Effector memory CD4-positive, alpha-beta T cell (primary cell): ENCODE measurements at places on chromosomes 13 and 19.

GRCh38 chr19:1947651-1948209 lies 6.8 kb downstream of the CSNK1G2 start:
- H3K27ac ChIP-seq: no peak overlapping the region
- peaks cover 31% of the 10 kb centered on the region for H3K4me1 ChIP-seq
- no peak for DNase-seq
- no peaks in the 10 kb centered on the region for H3K27me3 ChIP-seq
- no peak overlapping the region for H3K4me3 ChIP-seq

DNA sequence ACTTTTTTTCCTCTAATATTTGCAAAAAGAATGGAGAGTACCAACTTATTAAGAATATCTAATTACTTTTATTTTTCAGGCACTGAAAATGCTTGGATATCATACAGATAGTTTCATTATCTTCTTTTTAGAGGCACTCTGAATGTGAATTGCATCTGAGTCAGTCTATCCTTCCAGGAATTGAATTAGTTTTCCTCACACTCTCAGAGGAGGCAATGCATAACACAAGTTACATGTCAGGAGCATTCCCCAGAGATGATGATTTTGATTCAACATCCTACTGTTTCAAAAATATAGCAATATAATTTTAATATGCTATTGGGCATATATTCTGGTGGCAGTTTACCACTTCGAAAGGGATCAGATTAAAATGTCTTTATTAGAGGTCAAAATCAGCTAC lies 1315.4 kb downstream of the PCDH9 start:
- H3K4me1 ChIP-seq: no peaks in the 10 kb centered on the region
- H3K27ac ChIP-seq: no peak overlapping the region
- no peaks in the 10 kb centered on the region for H3K27me3 ChIP-seq
- no peak for DNase-seq

GRCh38 chr19:7628589-7629311 lies 595 bp downstream of the XAB2 start:
- no peak for DNase-seq
- no peaks in the 10 kb centered on the region for H3K27me3 ChIP-seq
- H3K4me1 ChIP-seq: peaks cover 25% of the 10 kb centered on the region
- peak overlapping the region; percentile 93 for H3K27ac ChIP-seq
- H3K36me3 ChIP-seq: peaks cover 32% of the 10 kb centered on the region
- peak overlapping the region; percentile 98 for H3K4me3 ChIP-seq

- no peak overlapping the region for H3K4me3 ChIP-seq
- H3K27me3 ChIP-seq: no peaks in the 10 kb centered on the region
These were observed 1581.3 kb downstream of the EFNB2 start for GRCh38 chr13:104954210-104954609.

DNA sequence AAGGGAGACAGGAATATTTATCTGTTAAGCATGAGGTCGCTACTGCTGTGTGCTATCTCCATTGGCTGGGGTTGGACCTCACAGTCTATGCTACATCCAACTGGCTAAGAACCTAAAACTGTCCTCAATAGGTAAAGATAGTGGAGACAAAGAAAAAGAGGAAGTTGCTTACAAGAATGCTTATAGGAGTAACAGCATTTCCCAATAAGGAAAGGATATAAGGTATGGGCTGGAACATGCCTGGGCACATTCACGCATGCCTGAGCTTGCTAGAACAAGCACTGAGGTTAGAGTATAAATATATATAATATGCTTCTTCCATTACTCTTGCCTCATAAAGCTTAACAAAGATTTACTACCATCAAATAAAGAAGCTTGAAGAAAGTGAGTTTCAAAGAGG lies 47.9 kb upstream of the CEACAM21 start:
- no peaks in the 10 kb centered on the region for H3K36me3 ChIP-seq
- no peaks in the 10 kb centered on the region for H3K27me3 ChIP-seq
- H3K27ac ChIP-seq: no peak overlapping the region
- DNase-seq: no peak

- no peaks in the 10 kb centered on the region for H3K36me3 ChIP-seq
- H3K27ac ChIP-seq: no peak overlapping the region
These were observed 27.4 kb downstream of the LATS2 start for GRCh38 chr13:21033856-21034602.

- DNase-seq: no peak
- no peak overlapping the region for H3K27ac ChIP-seq
- peaks cover 39% of the 10 kb centered on the region for H3K36me3 ChIP-seq
- H3K27me3 ChIP-seq: no peaks in the 10 kb centered on the region
- no peak overlapping the region for H3K4me3 ChIP-seq
- H3K4me1 ChIP-seq: no peaks in the 10 kb centered on the region
These were observed 15.3 kb downstream of the NKPD1 start for GRCh38 chr19:45145270-45146189.

GRCh38 chr13:18991060-18991459 lies 190.6 kb downstream of the TUBA3C start:
- no peaks in the 10 kb centered on the region for H3K36me3 ChIP-seq
- H3K4me3 ChIP-seq: no peak overlapping the region
- no peak for DNase-seq
- no peaks in the 10 kb centered on the region for H3K27me3 ChIP-seq
- no peak overlapping the region for H3K27ac ChIP-seq
- no peaks in the 10 kb centered on the region for H3K4me1 ChIP-seq

GRCh38 chr19:53908935-53909415 lies at the start of gene CACNG7:
CACNG7 (plus strand) TSS chr19:53909278; CDS start chr19:53912832, 3,554 bp downstream.
- H3K27me3 ChIP-seq: peaks cover 50% of the 10 kb centered on the region
- peaks cover 13% of the 10 kb centered on the region for H3K4me1 ChIP-seq
- DNase-seq: no peak
- no peaks in the 10 kb centered on the region for H3K36me3 ChIP-seq

GRCh38 chr19:18107235-18107634 lies 9.7 kb downstream of the MAST3 start:
- H3K27ac ChIP-seq: no peak overlapping the region
- peaks cover 24% of the 10 kb centered on the region for H3K4me1 ChIP-seq

DNA sequence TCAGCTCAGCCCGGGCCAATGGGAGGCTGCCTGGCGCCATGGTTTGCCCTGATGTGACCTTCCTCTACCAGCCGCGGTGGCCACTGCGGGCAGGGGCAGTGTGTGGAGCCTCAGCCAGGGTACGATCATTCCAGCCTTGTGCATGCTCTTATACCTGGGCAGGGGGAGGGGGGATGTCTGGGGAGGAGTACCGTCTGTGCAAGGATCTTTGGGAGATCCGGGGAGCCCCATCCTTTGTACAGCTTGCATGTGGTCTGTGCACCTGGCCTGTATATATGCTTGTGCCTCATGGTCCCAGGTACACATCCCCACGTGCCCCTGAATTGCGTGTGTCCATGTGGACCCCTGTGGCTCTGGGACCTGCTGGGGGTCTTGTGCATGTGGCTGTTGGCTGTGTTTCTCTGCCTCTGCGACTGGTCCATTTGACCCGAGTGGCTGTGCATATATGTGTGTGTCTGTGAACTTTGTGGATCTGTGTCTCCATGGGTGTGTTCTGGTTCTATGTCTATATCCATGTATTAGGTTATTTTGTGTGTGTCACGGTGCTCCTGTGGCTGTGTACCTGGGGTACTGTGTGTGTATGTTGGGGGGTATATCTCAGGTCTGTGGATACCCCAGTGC lies 12.8 kb upstream of the NANOS3 start:
- H3K27me3 ChIP-seq: peaks cover 10% of the 10 kb centered on the region
- no peak overlapping the region for H3K27ac ChIP-seq
- no peak for DNase-seq
- no peaks in the 10 kb centered on the region for H3K36me3 ChIP-seq

DNA sequence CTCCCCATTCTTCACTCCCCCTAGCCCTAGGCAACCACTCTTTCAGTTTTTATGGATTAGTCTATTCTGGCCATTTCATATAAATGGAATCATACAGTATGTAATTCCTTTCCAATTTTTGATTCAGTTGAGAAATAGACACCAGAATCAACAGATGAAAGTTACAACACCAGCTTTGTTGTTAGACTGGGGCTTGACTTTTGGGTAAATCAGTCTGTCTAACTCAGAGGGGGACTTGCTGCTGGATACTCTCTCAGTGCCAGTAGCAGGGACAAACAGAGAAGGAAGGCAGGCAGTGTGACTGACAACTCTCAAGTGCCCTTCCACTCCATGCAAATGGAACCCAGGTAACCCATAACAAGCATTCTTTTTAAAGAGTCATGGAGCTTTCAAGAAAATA lies 40.7 kb downstream of the CDADC1 start:
- H3K4me3 ChIP-seq: no peak overlapping the region
- DNase-seq: no peak
- no peak overlapping the region for H3K27ac ChIP-seq
- H3K4me1 ChIP-seq: no peaks in the 10 kb centered on the region
- H3K36me3 ChIP-seq: peaks cover 14% of the 10 kb centered on the region

DNA sequence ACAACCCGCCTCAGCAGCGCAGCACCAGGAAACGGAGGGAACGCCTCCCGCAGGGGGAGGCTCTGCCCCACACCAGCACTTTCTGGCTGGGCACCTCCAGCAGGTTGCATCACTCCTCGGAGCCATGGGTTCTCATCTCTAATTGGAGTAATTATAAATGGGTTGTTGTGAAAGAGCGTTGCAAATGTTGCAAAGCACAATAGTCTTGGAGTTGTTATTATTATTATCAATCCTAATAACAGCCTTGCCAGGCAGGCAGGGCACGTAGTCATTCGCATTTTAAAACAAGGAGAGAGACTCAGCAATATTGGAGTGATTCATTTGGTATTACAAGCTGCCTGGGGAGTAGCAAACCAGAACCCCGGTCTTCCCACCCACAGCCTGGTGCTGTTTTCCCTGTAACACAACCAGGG lies 108.6 kb upstream of the GJB6 start:
- H3K27ac ChIP-seq: no peak overlapping the region
- no peak for DNase-seq
- H3K27me3 ChIP-seq: no peaks in the 10 kb centered on the region
- H3K4me3 ChIP-seq: no peak overlapping the region

- no peak overlapping the region for H3K27ac ChIP-seq
- no peak for DNase-seq
- H3K36me3 ChIP-seq: peaks cover 28% of the 10 kb centered on the region
- H3K4me1 ChIP-seq: no peaks in the 10 kb centered on the region
These were observed 25.3 kb downstream of the COG3 start for GRCh38 chr13:45490068-45490467.

DNA sequence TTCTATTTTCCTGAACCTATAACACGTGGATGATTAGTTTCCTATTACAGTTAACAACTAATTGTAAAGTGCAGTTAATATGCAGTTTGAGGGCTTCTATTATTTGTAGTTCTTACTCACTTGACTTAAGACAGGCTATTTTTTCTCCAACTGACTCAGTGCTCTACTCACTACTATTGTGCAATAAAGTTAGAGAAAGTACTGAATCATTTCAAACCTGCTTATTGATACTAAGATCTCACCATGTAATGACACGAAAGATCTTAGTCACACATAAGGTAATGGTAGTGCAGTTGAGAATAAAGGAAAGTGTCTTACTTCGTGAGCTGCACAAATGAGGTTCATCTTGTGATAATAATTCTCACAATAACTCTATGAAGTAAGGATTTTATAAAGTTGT lies 22.8 kb upstream of the ITM2B start:
- no peaks in the 10 kb centered on the region for H3K4me1 ChIP-seq
- H3K27ac ChIP-seq: no peak overlapping the region
- no peak overlapping the region for H3K4me3 ChIP-seq
- no peaks in the 10 kb centered on the region for H3K27me3 ChIP-seq
- DNase-seq: no peak

DNA sequence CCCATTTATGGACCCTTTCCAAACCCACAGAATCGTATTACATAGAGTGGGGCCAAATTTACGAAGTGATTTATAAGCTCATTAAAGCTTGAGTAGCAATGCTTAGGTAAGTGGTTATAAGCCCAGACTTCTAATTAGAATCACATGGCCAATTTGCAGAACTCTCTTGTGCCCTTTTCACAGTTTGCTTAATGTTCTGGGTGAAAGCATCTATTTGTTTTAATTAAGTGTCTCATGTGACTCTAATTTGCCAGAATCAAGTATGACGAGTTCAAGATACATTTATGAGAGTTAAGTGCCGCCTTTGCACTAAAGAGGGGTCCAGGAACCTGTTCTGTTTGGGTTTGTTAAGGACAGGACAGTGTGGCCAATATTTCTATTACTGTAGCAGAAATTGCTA lies 46.0 kb upstream of the ZNF681 start:
- no peak overlapping the region for H3K27ac ChIP-seq
- no peaks in the 10 kb centered on the region for H3K36me3 ChIP-seq
- H3K4me1 ChIP-seq: peaks cover 9% of the 10 kb centered on the region
- DNase-seq: no peak
- no peak overlapping the region for H3K4me3 ChIP-seq
- H3K27me3 ChIP-seq: no peaks in the 10 kb centered on the region

- H3K27ac ChIP-seq: no peak overlapping the region
- H3K4me3 ChIP-seq: no peak overlapping the region
- no peak for DNase-seq
- no peaks in the 10 kb centered on the region for H3K4me1 ChIP-seq
- no peaks in the 10 kb centered on the region for H3K36me3 ChIP-seq
These were observed 543.7 kb downstream of the EFNB2 start for GRCh38 chr13:105991622-105992277.

DNA sequence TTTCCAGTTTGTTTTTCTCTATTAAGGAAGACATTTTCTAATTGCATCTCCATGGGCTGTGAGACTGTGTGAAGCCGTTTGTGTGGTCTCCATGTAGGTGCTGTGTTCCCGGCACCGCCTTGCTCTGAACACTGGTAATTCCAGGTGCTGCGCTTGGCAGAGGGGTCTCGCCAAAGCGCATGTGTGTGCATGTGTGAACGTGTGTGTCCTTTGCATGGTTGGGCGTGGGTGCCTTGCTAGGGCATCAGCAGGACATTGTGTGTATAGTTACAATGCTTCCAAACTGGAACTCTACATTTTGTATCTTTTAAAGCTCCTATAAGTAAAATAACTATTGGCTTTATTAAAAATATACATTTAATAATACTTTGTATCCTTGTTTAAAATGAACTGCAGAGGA lies 9.8 kb upstream of the GPI start:
- DNase-seq: no peak
- H3K27ac ChIP-seq: no peak overlapping the region
- no peak overlapping the region for H3K4me3 ChIP-seq
- no peaks in the 10 kb centered on the region for H3K27me3 ChIP-seq
- peaks cover 24% of the 10 kb centered on the region for H3K4me1 ChIP-seq
- H3K36me3 ChIP-seq: peaks cover 25% of the 10 kb centered on the region

GRCh38 chr19:18657590-18658365 lies 20.9 kb downstream of the KLHL26 start:
- no peak overlapping the region for H3K4me3 ChIP-seq
- no peaks in the 10 kb centered on the region for H3K27me3 ChIP-seq
- DNase-seq: no peak
- no peak overlapping the region for H3K27ac ChIP-seq
